T follicular helper cell (primary cell): ENCODE measurements at places on chromosomes 3 and 15.

DNA sequence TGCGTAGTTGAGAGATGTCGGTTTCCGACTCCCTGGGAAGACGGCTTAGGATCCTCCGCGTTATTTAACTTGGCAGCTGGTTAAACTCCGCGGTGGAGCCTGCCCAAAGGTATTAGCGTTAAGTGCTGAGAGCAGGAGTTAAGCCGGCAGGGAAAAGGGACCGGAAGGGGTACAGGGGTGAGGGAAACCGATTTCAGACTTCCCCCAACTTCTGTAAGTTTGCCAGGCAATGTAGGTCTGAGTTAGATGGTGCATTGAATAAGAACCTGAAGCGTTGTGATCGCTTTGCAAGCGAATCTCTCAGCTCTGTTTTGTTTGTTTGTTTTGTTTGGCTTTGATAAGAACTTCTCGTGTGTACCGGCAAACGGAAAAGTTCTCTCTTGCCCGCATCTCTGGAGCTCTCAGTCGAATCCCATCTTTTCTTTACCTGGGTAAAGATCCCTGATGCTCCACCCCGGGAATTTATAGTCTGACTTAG is 6.0 kb upstream of the FEZF2 start:
- DNase-seq = no peak

DNA sequence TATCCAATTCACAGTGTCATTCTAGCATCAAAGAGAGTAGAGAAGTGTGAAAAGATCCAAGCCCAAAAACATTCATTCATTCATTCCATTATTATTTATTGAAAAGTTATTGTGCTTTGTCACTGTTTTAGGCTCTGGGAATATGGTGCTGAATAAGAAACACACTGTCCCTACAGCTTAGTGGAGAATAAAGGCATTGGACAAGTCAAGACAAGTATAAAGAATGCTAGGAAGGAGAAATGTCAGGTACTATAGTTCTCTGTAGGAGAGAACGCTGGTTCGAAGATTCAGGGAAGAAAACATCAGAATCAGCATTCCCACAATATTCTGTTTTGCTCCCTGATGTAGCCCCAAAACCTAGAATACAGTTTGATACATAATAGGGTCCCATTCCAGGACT is 128.8 kb upstream of the CHRM5 start:
- no peak for DNase-seq

DNA sequence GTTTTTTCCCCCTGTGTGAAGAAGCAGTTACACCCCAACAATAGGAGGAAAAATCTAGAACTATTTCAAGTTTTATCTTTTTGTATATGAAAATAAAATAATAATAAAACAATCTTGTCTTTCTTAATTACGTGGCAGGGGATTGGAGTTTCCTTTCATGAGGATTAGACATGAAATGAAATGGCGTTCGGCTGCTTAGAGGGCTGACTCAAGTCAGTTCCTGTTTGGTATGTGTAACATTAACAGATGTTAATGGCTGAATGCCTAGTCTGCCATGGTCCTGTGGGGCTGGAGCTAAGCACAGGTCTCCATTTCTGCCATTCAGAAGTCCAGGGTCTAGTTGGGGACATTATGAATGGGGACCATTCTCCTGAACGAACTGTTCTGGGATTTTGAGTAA is 3.1 kb upstream of the EXOG start:
- no peak for DNase-seq

DNA sequence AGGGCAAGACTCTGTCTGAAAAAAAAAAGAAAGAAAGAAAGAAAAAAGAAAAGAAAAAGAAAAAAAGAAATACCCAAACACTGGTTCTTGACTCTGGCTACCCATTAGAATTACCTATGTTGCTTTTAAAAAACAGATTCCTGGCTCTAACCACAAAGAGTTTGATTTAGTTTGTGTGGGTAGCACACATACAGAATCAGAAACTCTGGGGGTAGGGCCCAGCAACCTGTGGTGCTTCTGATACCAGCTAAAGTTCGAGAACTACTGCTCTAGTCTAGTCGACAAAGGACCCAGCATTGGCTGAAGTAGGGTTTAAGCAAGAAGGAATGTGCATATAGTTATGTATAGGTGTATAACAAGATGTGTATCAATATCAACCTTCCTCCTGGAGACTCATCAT is 392.7 kb downstream of the EFHB start:
- DNase-seq = no peak

DNA sequence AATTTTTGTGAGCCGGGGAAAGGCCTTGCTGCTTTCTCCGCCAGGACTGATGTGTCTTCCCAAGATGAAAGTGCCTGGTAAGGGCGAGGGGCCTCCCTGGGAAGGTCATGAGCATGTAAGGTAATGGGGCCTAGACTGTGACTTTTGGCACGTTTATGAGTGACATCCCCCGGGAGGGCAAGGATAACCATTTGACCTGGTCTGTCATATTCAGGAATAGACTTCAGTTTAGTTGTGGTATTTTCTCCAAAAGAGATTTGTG is 631 bp upstream of the CNBP start:
- DNase-seq = no peak

DNA sequence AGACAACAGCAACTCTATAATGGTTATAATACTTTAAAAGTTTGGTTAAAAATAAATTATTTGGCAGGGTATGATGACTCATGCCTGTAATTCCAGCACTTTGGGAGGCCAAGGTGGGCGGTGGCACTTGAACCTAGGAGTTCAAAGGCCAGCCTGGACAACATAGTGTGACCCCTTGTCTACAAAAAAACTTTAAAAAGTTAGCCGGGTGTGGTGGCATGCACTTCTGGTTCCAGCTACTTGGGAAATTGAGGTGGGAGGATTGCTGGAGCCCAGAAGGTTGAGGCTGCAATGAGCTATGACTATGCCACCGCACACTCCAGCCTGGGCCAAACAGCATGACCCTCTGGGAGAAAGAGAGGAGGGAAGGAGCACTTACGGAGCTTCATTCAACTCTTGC is 7.7 kb upstream of the TRPC1 start:
- DNase-seq = no peak

DNA sequence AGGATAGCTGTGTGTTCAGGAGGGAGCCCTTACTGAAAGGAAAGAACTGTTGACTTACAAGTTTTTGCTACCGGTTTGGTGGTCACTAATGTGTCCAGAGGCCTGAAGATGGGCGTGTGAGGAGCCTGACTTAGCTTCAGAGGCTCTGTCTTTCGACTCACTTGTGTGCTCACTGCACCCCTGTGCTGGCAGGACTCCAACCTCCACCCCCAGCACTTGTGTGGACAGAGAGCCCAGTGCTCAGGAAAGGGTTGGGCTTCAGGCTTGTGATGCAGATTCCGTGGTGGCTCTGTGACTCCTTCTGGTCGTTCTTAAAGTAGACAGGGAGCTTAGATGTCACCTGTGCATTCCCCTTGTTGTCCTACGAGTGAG is 100.9 kb downstream of the PGPEP1L start:
- DNase-seq = no peak

- peak; percentile 19 for DNase-seq
Measured at GRCh38 chr3:96813134-96813819, 1.1 kb upstream of the EPHA6 start.

- no peak for DNase-seq
Measured at GRCh38 chr15:68278595-68279405, 1.3 kb downstream of the FEM1B start.

DNA sequence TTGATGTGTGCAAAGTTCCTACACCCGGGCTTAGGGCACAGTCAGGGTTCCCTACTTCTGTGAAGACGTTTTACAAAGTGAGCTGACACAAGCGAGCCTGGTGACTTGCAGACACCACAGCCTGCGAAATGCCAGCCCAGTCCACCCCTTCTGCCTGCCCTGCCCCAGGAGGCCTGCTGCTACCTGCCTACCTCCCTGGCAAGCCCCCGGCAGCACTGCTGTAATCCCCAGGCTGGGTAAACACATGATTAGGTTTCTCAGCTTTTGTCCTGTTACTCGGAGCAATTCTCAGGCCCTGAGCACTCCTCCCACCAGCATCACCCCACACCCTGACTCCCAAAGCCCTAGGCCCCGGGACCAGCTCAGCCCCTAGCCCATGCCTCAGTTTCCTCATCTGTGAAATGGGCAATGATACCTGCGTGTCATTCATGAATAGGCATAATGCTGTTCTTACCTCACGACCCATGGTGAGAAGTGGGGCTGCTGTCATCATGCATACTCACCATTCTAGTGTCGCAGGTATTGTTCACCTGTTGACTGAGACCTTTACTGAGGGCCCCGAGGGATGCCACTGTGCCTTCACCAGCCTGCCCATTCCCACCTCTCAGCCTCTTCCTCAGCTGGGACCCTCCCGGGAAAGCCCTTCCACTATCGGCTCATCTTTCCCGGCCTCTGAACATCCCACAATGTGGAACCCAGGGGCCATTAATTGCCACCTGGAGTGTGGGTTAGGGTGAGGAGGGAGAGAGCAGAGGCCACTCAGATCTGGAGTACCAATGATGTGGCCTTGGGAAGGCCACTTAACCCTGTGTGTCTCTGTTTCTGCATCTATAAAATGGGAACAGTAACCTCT is 31.5 kb upstream of the SLC6A6 start:
- no peak for DNase-seq

GRCh38 chr3:17412950-17413530 is 329.4 kb downstream of the TBC1D5 start:
- no peak for DNase-seq

DNA sequence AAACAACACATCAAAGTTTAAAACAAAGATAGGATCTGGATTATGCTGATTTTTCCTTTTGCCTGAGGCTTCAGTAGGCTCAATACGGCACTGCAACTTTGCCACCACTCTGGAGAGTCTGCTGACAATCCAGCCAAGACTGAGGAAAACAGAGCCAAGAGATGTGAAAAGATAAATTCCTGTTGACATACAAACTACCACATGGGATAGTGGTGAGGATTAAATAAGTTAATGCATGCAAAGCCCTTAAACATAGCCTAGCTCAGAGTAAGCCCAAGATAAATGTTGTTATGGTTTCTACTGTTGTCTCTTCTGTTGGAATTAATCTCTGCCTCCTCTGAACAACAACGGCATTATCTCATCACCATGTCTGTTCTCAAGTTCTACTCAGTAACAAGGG is 245.9 kb upstream of the LMCD1 start:
- no peak for DNase-seq

GRCh38 chr15:52730173-52730572 is 51.0 kb upstream of the ATOSA start:
- peak; percentile 31 for DNase-seq

DNA sequence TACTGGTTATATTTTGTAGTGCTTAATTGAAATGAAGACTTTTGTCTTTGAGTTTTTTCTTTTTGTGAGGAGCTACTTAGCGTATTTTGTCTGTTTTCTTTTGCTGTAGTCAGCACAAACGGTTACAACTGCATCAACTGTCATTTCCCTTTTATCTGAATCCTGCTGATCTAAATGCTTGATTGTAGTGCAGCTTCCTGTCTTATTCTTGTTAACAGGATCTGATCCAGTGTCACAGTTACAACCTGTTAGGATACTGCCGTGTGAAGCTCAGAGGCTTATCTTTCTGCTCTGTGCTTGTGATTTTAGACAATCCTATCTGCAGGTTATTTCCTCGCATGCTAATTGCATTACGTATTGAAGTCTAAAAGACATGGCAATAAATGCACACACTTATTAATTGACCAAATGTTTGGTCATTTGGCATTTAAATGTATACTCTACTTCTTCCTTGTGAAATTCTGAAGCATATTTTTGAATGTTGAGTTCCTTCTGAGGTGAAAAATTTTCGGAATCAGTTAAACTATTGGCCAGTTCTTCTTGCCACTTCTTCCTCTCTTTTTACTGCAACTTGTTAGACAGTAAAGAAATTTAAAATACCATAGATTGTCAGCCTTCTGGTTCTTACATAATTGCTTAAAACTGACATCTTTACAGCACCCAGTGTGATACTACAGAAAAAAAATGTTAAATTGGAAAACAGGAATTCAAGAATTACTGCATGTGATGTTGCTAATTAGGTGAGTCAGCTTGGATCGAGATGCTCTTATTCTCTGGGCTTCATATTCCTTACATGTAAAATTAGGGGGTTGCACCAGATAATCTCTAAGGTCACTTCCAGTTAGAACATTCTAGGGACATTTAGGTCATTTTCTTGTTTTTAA is 168.2 kb downstream of the MBNL1 start:
- no peak for DNase-seq

- no peak for DNase-seq
Measured at GRCh38 chr15:38674448-38674847, 109.8 kb upstream of the RASGRP1 start.

DNA sequence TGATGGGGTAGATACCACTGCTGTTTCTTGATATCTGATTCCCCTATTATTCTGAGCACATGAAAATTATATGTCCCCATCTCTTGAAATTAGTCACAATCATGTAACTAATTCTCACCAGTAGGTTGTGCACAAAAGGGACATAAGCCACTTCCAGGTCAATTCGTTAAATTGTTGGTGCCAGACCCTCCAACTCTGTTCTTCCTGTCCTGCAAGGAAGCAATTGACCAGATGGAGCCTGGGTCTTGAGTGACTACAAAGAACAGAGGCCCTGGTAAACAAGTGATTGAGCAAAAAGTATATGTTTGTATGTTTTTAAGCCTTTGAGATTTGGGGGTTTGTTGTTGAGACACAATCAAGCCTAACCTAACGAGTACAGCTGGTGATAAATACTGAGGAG is 36.9 kb downstream of the ABI3BP start:
- no peak for DNase-seq

DNA sequence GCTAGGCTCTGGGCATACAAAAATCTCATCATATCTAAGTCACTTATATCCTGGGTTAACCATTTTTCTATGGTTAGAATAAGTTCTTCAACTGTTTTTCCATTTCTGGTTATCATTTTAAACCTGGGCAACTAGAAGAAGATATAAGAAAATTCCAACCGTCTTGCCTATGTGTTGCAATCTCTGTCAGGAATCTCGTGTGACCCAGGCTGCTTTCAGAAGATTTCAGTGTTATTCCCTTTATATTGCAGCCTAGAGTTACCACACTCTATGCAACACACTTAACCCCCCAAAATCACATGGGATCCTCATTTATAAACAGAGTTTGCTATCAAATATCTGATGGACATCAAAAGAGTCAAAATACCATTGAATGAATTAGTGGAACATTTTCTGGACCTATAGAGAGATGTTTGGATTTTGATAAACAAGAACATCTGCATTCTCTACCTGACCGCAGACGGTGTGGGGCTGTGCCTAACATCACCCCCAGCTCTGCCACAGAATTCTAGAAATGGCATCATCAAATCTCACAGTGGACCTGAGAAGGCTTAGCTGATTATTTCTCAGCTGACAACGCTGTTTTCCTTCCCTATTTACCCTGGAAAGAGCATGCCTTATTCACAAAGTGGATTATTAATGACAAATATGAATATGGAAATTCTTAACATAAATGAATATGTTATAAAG is 515.7 kb downstream of the NTRK3 start:
- no peak for DNase-seq

DNA sequence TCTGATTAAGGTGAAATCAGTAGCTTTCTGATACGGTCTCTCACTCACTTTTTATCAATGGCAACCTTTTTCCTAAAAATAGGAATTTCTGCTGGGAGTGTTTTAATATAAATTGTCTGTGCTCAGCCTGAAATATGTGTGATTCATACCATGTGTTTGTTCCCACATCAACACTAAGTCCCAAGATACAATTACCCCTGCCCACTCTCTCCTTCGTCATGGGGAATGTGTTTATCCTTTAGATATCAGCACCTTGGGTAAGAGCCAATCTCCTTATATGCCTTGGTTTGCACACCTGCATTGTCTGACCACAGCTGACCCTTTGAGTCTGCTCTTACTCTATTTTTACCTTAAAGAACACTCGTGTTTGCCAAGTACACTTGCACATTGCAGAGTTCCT is 356.4 kb downstream of the LPP start:
- DNase-seq = no peak

GRCh38 chr15:64855205-64855975 is 13.7 kb downstream of the PLEKHO2 start:
- DNase-seq = no peak

- DNase-seq = no peak
Measured at GRCh38 chr3:53672981-53673380, 173.2 kb downstream of the CHDH start.
